ENCODE measurements at places on chromosomes 4 and X. TPM values are rescaled to one million over a fixed set of nuclear protein-coding genes. Genes with fewer than 3 reads are reported as not detected.

The LONRF3 gene
- 0.29 TPM for total RNA-seq

The FDCSP gene
- total RNA-seq = not detected

The HNRNPH2 gene
- 46.9 TPM for total RNA-seq

The ACE2 gene
- not detected for total RNA-seq

The MPP1 gene
- total RNA-seq = 45.0 TPM

The CT45A3 gene
- not detected for total RNA-seq

The CT45A5 gene
- not detected for total RNA-seq

The PAK3 gene
- total RNA-seq = 0.17 TPM

The RNF175 gene
- not detected for total RNA-seq

The OCRL gene
- total RNA-seq = 2.1 TPM
